Glutamatergic neuron (in vitro differentiated cells): ENCODE measurements at places on chromosomes 6 and 20. TPM values are rescaled to one million over a fixed set of nuclear protein-coding genes. Genes with fewer than 3 reads are reported as not detected.

Gene RAET1L
- not detected for total RNA-seq

Gene PSORS1C2
- total RNA-seq: 0.49 TPM

Gene MEP1A
- total RNA-seq: not detected

Gene CLPSL2
- total RNA-seq: not detected

Gene DEFB116
- not detected for total RNA-seq

Gene C6orf62
- 155 TPM for total RNA-seq

Gene SRMS
- not detected for total RNA-seq

Gene HLA-DMA
- 0.76 TPM for total RNA-seq

Gene BCAS1
- total RNA-seq: 0.32 TPM

Gene HLA-DRB5
- not detected for total RNA-seq

Gene DDO
- not detected for total RNA-seq

Gene DLK2
- 2.2 TPM for total RNA-seq

Gene CGA
- not detected for total RNA-seq

Gene SMPDL3A
- total RNA-seq: 10.0 TPM

Gene XKR7
- total RNA-seq: 284 TPM

Gene PKIG
- 42.0 TPM for total RNA-seq

Gene SLC24A3
- 9.7 TPM for total RNA-seq

Gene NHLRC1
- 0.17 TPM for total RNA-seq

Gene FKBP5
- 10.6 TPM for total RNA-seq

Gene FAM217A
- not detected for total RNA-seq

Gene RNF144B
- not detected for total RNA-seq

Gene DZANK1
- 6.4 TPM for total RNA-seq

Gene ZNF311
- total RNA-seq: 5.1 TPM

Gene GSTA2
- total RNA-seq: not detected

Gene SUPT3H
- 16.0 TPM for total RNA-seq

Gene COL9A1
- total RNA-seq: 1.8 TPM

Gene METTL24
- 1.5 TPM for total RNA-seq

Gene GRM1
- 0.17 TPM for total RNA-seq

Gene SPATS1
- not detected for total RNA-seq

Gene TENT5A
- total RNA-seq: 2.7 TPM

Gene HUS1B
- 1.1 TPM for total RNA-seq

Gene PIM1
- total RNA-seq: 22.7 TPM

Gene BHLHE23
- 23.9 TPM for total RNA-seq

Gene GSTA3
- total RNA-seq: not detected

Gene TNXB
- total RNA-seq: 6.0 TPM

Gene SNHG17
- total RNA-seq: 33.0 TPM

Gene F13A1
- total RNA-seq: not detected

Gene TRAPPC3L
- total RNA-seq: not detected

Gene CD109
- 0.49 TPM for total RNA-seq

Gene RAB44
- not detected for total RNA-seq

Gene NR2E1
- total RNA-seq: not detected

Gene HLA-DPA1
- 1.0 TPM for total RNA-seq

Gene SPTLC3
- not detected for total RNA-seq

Gene SNAP25
- 61.0 TPM for total RNA-seq

Gene RSPO3
- not detected for total RNA-seq

Gene ALDH8A1
- 1.8 TPM for total RNA-seq

Gene BMP6
- 0.25 TPM for total RNA-seq

Gene STMND1
- not detected for total RNA-seq

Gene SIRPD
- not detected for total RNA-seq

Gene HTR1E
- total RNA-seq: 0.34 TPM
